ENCODE measurements at places on chromosomes 16 and 17.

DNA sequence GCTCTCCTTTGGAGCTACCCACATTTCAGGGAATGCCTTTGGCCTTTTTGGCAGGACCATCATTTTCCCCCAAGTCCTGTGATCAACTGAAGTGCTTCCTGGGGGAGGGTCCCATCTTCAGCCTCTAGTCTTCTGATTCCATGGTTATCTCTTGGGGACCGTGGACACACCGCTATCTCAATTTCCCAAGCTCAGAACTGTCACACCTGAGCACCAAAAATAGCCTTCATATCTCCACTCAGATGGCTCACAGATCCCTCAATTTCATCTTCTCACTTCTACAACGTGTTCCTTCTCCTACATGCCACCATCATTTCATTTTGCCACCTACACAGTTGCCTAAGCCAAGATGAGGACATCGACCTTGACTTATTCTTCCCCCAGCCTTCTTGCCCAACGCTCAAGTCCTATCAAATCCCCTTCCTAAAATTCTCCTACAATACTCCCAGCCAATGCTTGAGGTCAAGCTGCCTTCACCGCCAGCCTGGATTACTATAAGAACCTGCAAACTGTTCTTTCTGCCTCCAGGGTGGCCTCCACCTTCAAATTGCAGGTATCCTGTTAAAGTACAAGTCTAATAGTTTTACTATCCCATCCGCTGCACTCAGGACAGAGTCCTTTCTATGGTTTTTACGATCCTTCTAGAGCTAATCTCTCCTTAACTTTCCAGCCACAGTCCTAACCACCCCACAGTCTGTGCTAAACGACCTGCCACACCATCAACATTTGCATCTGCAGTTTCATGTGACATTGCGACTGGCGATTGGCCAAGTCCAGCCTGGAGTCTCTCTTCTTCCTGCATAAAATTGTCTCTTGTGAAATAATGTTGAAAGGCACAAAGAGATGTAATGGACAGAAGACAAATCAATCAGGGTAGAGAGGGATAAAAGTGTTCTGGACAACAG is 6.2 kb downstream of the ATP6V0D1 start:
- peak; percentile 56 for DNase-seq

DNA sequence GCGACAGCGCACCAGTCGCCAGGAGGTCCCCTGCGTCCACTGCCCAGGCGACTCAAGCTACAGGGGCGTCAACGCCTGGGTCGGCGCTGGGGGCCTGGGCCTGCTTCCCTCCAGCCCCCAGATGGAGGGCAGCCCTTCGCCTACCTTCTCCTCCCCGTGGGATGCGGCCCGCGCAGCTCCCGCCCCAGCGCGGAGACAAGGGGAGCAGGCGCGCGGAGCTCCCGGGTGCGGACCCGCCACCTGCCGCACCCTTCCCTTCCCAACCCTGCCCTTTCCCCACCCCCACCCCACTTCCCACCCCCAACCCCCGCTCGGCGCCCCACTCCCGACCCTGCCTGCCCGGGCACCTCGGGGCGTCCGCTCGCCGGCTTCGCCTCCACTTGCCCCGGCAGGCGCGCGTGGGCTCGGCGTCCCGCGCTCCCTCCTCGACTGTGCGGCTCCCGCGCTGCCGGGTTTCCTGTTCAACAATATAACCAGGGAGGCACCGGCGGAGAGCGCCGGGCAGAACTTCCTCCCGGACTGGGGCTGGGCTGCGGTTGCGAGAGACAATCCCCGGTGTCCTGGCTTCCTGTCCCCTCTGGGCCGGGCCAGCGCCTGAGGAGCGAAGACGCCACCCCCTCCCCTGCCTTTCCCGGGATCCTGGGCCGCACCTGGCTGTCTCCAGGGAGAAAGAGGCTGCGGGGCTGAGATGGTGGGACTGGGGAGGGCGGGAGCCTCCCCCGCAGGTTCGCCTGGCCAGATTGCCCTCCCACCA is at the start of gene ARHGAP27:
Gene ARHGAP27 (minus strand): TSS at position 466 of the 754 bp plus-strand sequence. CDS start 2,591 bp downstream, outside the sequence.
- DNase-seq = peak; percentile 80

GRCh38 chr16:81537721-81538561 is 93.3 kb downstream of the CMIP start:
- peak; percentile 20 for DNase-seq

GRCh38 chr16:1706386-1707192 is 594 bp downstream of the MAPK8IP3 start:
- peak; percentile 65 for DNase-seq

DNA sequence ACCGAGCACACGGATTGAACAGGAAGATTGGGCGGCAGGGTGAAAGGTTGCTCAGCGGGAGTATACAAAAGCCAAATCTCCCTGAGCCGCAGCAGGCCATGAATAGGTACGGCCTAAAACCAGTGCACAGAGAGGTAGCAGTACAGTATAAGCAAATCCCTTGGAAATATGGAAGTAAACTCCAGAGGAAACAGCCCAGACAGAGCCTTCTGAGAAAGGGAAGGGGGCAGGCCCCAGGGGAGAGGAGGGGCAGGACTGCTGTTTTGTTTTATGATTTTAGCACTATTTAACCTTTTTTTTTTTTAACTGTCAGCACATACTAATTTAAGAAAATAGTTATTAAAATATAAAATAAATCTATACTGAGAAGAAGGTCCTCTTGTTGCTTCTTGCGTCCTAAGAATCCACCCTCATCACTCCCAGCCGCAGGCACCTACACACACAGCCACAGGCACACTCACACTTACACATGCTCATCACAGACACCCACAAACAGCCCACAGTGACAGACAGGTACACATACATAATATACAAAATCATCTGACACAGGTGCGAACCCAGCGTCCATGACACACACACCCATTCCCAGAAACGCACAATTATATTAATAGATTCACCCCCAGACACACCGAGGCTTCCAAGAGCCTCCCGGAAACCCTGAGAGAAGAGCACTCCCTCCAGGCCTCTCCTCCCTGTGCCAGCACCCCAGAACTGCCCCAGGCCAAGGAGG is 12.8 kb downstream of the PLXDC1 start:
- no peak for DNase-seq

DNA sequence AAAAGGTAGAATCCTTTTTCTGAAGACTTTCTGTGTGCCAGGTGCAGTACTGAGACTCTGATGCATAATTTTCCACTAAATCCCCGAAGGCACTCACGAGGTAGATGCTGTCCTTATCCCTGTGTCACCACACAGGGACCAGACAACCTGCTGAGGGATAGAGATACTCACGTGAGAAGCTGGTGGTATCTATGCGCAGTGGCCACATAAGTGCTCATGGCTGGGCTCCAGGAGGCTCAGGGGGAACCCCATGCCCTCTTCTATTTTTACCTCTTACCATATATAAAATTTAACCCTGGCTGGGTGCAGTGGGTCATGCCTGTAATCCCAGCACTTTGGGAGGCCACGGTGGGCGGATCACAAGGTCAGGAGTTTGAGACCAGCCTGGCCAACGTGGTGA is 38.3 kb downstream of the NT5M start:
- no peak for DNase-seq

GRCh38 chr16:11742093-11742535 is 543 bp downstream of the TXNDC11 start:
- peak; percentile 59 for DNase-seq

GRCh38 chr16:55330781-55331647 is 7.0 kb downstream of the IRX6 start:
- DNase-seq = peak; percentile 20

- DNase-seq = no peak
These were observed 6.5 kb downstream of the ADCY7 start for GRCh38 chr16:50272687-50273381.

DNA sequence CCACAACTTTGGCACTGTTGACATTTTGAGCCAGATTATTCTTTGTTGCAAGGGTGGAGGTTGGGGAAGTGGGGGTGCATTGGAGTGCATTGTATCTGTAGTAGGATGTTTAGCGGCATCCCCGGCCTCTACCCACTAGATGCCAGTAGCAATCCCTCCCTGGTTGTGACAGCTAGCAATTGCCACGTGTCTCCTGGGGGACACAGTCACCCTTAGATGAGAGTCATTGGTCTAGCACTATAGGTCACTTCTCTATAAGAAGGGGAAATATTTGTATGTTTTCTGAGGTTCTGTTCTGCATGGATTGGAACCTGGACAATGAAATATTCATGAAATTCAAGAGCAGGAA is 32.4 kb downstream of the MSI2 start:
- DNase-seq = peak; percentile 80

DNA sequence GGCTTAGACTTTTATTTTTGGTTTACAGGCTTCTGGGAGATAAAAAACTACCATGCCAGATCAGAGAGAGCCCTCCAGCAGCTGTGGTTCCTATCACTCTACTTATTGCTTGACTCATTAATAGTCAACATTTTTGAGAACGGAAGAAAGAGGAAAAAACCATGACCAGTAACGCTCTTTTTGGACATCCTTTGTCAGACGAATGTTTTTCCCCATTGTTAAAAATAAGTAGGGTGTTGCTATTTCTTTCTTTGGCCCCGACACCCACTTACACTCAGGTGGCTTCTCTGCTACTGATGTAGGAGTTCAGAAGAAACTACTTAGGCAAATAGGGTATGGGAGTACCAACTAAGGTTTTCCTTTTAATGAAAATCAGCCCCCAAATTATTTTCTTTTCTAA is 27.5 kb downstream of the TVP23A start:
- no peak for DNase-seq

GRCh38 chr16:83215406-83216001 is 588.7 kb downstream of the CDH13 start:
- DNase-seq = peak; percentile 64

DNA sequence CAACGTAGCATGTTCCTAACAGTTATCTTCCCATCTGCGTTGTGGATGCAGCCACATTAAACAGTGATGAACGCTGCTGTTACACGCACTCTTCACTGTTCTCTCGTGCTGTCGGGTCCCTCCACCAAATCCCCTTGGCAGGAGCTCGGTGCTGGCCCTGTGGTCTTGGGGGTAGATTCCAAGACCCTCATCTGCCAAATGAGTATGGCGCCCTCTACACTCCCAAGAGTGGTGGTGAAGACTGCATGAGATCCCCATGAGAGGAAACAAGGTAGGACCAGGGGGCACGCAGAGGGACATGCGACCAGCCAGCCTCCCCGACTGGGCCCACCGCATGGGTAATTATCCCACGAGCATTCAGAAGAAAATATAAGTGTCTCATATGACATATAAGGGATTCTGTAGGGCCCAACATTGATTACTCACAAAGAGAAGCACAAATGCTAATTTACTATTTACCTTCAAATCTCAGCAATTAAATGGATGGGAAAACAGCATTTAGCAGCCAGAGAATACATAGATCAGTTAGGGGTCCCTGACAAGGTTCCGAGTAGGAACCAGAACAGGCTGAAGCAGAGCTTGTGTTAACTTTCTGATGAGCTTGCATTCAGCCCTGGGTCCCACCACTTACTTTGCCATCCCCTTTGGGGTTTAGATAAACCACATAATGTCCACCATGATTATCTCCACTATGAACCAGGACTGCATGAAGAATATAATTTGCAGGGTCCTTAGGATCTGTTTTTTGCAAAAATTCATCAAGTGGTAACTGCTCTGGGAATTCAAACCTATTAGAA is 23.8 kb downstream of the LITAFD start:
- peak; percentile 37 for DNase-seq

DNA sequence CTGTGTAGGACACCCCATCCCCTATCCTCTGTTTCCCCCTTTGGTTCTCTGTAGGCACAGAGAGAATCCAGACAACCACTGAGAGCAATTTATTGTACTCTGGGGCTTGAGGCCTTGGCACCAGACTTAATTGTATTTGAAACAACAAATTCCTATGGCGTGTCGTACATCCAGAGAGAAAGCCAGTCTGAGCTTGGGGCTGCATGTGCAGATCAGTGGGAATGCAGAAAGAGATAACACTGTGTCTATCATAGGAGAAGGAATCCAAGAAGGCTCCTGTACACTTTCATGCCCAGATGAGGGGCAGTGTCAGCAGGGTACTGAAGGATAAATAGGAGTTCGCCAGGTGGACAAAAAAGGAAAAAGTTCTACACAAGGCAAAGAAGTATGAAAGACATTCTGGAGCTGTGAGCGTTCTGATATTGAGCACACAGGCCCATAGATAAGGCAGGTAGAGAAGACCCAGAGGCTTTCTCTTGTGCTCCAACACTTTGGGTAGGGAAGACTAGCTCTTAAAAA is 22.0 kb upstream of the IL4R start:
- DNase-seq = no peak
